ENCODE measurements at places on chromosomes 7 and 10.

DNA sequence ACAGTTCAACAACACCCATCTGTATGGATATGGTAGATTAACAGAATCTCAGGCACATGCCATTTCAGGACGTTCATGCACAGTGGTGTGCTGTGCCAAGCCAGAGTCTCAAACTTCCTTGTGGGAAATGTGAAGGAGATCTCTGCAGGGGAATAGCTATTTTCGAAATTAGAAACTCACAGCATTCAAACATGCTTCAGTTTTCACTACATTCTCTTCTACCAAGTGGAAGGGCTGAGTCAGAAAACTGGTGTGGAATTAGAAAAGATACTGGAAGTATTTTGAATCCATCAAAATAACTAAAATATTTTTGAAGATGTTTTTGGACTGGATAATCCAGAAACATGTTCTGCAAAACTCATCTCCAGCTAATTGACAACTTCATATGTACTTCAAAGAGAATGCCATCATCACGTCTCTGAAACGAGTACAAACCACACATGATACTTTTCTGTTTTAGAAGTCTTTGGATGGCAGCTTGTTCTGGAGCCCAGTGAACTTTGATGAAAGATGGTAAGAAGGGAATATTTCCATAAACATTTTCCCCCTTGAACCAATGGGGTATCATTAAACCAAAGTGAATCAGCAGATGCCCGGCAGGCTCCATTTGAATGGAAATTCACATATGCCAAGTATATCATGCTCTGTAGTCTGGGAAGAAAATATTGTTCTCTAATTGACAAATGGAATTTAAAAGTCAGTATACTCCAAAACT lies 616.3 kb upstream of the IGFBP3 start:
- DNase-seq, result no peak

DNA sequence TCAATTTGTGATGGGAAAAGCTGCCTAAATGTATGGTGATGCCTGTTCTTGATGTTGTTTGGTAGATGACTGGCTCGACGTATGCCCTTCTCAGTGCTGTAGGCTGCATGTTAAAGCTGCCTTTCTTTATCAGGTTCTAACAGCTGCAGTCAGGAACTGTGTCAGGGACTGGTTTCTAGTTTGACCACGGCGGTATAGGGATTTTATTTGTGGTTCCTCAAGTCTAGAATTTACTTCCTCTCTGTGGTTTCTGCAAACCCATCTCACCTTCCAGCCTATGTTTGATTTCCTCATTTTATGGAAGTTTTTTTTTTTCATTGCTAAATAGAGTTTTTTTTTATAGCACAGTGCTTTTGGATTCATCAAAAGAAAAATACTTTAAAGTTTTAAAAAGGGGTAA lies 26.5 kb downstream of the LMTK2 start:
- DNase-seq, result no peak

DNA sequence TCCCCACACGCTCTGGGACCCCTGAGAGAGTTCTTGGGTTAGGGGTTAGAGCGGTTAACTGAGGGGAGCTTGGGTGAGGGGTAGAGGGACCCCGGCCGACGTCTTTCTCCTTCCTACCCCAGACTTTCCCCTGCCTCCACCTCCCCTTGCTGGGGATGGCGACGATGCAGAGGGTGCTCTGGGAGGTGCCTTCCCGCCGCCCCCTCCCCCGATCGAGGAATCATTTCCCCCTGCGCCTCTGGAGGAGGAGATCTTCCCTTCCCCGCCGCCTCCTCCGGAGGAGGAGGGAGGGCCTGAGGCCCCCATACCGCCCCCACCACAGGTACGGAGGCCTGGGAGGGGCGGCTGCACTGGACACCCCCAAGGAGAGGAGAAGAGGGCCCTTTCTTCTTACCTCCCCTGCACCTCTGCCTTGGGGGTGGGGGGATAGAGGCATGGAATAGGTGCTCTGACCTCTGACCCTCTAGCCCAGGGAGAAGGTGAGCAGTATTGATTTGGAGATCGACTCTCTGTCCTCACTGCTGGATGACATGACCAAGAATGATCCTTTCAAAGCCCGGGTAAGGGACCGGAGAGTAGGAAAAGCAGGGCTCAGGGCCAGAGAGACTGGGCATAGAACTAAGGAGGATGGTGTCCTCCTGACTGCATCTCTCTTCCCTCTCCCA lies 1.1 kb downstream of the ZYX start:
- DNase-seq, result no peak

GRCh38 chr10:32349968-32350738 lies 3.2 kb upstream of the EPC1 start:
- no peak for DNase-seq

- no peak for DNase-seq
Observed at GRCh38 chr10:4515721-4516120, 310.3 kb upstream of the AKR1E2 start.

DNA sequence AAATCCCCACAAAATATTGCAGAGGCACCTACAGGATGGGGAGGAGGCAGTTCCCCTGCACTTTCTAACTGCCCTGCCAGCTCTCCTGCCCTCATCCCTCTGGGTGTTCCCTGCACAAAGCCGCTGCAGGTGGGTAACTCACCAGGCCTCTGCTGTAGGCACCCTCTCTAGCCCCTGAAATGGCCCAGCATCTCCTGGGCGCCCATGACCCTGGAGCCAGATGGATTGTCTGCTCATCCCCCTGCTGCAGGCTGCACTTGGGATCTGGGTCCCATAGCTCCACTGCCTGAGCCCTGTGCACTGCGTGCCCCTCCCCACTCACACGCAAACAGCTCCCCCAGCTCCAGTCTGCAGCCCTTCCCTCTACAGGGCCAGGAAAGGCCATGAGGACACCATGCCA lies 130.9 kb downstream of the C10orf105 start:
- no peak for DNase-seq

- DNase-seq, result no peak
Observed at GRCh38 chr7:20721086-20721810, 65.4 kb downstream of the SP8 start.

GRCh38 chr10:5811387-5811821 lies 1.8 kb downstream of the GDI2 start:
- DNase-seq, result no peak

DNA sequence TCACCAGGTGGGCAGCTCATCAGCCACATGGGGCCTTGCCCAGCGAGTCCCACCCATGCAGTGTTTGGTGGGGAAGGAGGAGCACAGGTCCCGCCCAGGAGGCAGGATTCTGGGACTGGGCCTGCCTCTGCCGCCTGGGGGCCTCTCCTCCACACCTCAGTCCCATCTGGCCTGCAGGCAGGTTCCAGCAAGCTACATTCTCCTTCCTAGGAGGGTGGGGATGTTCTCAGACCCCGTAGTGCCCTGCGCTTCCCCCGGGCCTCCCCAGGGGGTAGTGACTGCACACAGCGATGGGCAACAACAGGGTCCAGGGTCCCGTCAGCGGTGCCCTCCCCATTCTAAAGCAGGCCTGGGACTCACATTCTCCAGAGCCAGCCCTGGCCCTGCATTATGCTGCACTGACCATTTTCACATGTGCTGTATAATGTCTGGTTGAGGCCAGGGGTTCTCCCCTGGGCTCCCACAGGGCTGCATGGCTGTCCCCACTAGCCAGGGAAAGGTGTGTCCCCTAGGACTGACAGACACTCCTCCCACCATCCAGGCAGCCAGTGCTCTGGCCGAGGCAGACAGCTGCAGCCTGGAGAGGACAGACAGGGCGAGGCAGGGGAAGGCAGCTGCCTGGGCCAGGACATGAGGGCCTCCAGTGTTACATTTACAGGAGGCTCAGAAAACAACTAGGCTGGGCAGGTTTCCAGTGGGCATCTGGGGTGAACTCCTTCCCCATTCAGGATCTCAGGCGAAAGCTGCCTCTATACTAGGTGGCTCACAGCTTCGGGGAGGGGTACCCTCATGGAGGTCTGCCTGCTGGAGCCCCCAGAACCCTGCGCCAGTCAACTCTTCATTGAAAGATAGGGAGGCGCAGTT lies 9.3 kb downstream of the RASGEF1A start:
- DNase-seq, result no peak
